ENCODE measurements at places on chromosomes 12 and 14. TPM values are rescaled to one million over a fixed set of nuclear protein-coding genes. Genes with fewer than 3 reads are reported as not detected.

KCNC2 gene
- total RNA-seq, result not detected

EIF2B1 gene
- total RNA-seq, result 33.8 TPM

CNTN1 gene
- total RNA-seq, result 60.2 TPM

SDS gene
- total RNA-seq, result 0.42 TPM

KIF21A gene
- total RNA-seq, result 23.0 TPM

EFS gene
- not detected for total RNA-seq

FAM181A gene
- not detected for total RNA-seq

IL26 gene
- total RNA-seq, result not detected

MSRB3 gene
- 24.1 TPM for total RNA-seq

AICDA gene
- total RNA-seq, result 0.05 TPM

TAS2R19 gene
- not detected for total RNA-seq

KRT77 gene
- not detected for total RNA-seq

ANO2 gene
- not detected for total RNA-seq

RND1 gene
- total RNA-seq, result 17.8 TPM

MYO1H gene
- total RNA-seq, result not detected

SERPINA10 gene
- total RNA-seq, result 0.04 TPM

LTB4R gene
- 7.0 TPM for total RNA-seq

FNTB gene
- 22.7 TPM for total RNA-seq

CLIP1 gene
- total RNA-seq, result 42.5 TPM

HOXC5 gene
- 0.85 TPM for total RNA-seq

EML5 gene
- total RNA-seq, result 0.76 TPM

CCDC196 gene
- total RNA-seq, result not detected

ARHGEF25 gene
- 6.1 TPM for total RNA-seq

RNU6-7 gene
- total RNA-seq, result not detected

KCNH3 gene
- 2.9 TPM for total RNA-seq

PAPOLA gene
- total RNA-seq, result 88.5 TPM

TAS2R14 gene
- total RNA-seq, result 0.78 TPM

AVPR1A gene
- 0.02 TPM for total RNA-seq

RNASE3 gene
- total RNA-seq, result not detected

ESRRB gene
- total RNA-seq, result 0.17 TPM

MANSC4 gene
- total RNA-seq, result not detected

DPF3 gene
- 0.22 TPM for total RNA-seq

ASIC1 gene
- 6.6 TPM for total RNA-seq

TCP11L2 gene
- total RNA-seq, result 3.0 TPM

RGS6 gene
- not detected for total RNA-seq

GLS2 gene
- 0.11 TPM for total RNA-seq

CLEC4D gene
- total RNA-seq, result not detected

KRT75 gene
- total RNA-seq, result 0.13 TPM

KRT86 gene
- total RNA-seq, result 42.7 TPM

PMCH gene
- total RNA-seq, result not detected

VRTN gene
- not detected for total RNA-seq

KERA gene
- not detected for total RNA-seq

OR6C74 gene
- total RNA-seq, result not detected

KLHL33 gene
- 0.02 TPM for total RNA-seq

MSI1 gene
- 1.1 TPM for total RNA-seq

CAPZA3 gene
- total RNA-seq, result not detected

TMEM121 gene
- total RNA-seq, result 6.9 TPM

TSHR gene
- total RNA-seq, result not detected

JAG2 gene
- 30.8 TPM for total RNA-seq

Measured in A549 treated with CORT108297 at 1 μM for 4 hours (cell line).